ENCODE measurements at places on chromosomes 7 and 10.

DNA sequence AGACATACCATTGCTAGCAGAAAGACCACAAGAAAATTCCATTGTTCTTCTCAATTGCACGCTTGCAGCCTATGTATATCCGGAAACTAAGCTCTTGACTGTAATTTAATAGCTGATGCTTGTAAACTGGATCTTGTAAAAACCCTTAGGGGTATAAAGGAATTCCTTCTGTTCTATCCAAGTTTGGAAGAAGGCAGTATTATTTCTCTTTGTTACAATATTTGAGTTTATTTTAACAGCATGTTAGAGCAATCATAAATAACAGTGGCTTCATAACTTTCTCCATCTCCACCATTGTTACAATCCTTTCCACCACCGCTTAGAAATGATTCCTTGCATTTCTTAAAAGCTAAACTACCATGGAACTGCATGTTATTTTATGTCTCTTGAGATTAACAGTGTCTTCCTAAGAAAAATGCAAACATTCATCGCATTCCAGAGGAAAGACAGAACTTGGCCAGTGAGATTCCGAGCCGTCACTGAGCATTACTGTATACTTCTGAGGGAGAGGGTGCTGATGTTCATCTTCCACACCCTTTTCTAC lies 92.5 kb downstream of the TRIL start:
- DNase-seq: no peak

DNA sequence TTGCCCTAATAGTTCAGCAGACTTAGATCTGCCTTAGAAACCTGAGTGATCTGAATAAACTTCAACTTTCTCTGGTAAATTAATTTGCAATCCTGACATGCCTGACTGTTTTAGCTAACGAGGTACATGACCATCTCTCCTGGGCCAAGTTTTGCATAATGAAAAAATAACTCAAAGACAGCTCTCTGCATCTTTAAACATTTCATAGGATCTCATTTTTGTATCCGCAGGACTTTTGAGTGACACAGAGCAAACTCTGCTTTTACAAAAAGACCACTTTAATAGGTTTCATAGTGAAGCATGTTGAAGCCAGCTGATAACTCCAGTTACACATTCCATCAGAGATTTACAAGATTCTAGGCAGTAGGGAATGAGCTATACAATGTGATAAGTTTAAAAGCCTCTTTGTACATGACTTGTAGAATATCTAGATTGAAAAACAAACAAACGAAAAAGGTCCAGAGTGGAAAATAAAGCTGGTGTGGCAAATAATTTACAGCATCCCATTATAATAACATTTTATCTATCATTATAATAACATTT lies 2.1 kb downstream of the PRKG1 start:
- no peak for DNase-seq

DNA sequence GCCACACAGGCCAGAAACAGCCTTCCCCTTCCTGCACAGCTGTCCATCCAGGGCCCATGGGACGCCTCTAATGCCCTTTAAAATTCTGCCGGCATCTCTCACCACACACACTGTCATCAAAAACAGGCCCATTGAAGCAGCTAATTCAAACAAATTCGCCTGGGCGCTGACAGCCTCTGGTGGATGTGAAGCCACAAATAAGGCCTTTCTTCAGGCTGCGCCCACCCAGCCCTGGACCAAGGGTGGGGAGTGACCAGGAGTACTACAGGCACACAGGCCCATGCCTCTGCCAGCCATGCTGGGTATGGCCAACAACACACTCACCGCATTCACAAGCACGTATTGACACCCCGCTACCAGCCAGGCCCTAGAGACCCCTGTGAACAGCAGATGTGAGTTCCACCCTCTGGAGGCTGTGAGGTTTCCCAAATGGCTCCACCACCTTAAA lies 54.6 kb downstream of the SLIT1 start:
- DNase-seq: no peak

DNA sequence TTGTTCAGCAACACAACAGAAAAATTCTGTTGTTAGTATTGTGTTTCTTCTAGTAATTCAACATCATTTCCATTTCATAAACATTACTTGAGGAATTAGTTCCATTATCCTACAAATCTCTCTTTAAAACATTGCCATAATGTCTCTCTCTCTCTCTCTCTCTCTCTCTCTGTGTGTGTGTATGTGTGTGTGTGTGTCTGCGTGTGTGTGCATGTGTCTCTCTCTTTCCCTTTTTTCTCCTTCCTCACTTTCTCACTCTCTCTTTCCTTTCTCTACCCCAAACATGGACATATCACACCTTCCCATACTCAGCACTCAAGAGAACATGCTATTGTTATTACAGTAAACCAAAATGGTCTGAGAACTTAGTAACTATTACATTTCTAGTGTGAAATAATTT lies 16.6 kb downstream of the LRRTM3 start:
- DNase-seq: no peak

DNA sequence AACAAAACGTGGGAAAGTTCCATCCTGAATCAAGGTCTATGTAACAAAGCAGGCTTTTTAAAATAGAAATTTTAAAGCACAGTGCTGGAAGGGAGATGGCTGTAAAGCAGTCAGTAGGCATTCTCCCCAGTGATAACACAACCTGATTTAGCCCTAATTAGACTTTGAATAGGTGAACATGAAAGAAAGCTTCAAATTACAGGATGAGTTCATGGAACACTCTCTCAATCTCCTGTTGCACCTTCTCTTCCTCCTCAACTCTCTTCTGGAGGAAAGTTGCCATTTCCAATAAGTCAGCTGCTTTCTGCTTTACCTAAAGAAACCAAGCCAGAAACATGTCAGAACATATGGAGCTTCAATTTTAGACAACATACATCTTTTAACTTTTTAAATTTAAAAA lies 20.1 kb downstream of the SFR1 start:
- no peak for DNase-seq

- DNase-seq: no peak
Observed at GRCh38 chr7:22564511-22565045, 64.6 kb upstream of the STEAP1B start.

- DNase-seq: no peak
Observed at GRCh38 chr7:71238581-71239295, 106.8 kb downstream of the GALNT17 start.

GRCh38 chr7:101953248-101953819 lies 135.9 kb downstream of the CUX1 start:
- DNase-seq: no peak

DNA sequence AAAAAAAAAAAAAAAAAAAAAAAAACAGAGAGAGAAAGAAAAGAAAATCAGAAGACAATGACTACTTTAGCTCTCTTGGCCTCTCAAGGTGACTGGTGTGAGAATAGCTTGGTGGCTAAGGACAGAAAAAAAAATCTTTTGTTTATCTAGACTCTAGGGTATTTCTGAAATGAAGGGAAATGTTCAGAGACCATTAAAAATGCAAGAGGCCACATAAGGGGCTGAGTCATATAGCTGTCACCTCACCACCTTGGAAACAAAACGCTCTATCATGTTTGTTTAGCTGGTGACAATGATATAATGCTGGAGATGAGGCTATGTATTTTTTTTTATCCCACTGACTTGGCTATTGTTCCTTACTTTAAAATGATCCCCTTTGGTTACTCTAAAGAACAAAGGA lies 287.0 kb upstream of the CDC14C start:
- no peak for DNase-seq

- DNase-seq: no peak
Observed at GRCh38 chr7:81611040-81611439, 158.8 kb downstream of the HGF start.

DNA sequence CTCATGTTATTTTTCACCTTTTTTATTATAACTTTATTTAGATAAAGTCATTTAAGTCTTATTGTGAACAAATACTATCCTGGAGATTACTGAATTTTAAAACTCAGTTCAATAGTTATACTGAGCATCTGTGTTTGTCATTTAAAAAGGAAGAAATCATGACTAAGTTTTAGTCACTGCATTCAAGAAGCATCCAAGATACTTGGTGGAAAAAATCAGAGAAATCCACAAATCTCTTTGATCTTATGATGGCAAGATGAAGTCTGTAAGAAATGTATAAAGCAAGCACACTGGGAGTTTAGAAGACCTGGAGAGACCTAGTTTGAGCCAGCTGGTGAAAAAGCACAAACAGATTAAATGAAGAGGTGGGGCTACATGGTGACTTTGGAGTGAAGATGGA lies 529.8 kb upstream of the IGFBP3 start:
- no peak for DNase-seq

- peak; percentile 3 for DNase-seq
Observed at GRCh38 chr10:24383681-24384106, 174.8 kb downstream of the KIAA1217 start.

- DNase-seq: peak; percentile 39
Observed at GRCh38 chr10:110209454-110209925, 2.1 kb downstream of the MXI1 start.

- no peak for DNase-seq
Observed at GRCh38 chr10:114550756-114551635, 107.1 kb downstream of the ABLIM1 start.

DNA sequence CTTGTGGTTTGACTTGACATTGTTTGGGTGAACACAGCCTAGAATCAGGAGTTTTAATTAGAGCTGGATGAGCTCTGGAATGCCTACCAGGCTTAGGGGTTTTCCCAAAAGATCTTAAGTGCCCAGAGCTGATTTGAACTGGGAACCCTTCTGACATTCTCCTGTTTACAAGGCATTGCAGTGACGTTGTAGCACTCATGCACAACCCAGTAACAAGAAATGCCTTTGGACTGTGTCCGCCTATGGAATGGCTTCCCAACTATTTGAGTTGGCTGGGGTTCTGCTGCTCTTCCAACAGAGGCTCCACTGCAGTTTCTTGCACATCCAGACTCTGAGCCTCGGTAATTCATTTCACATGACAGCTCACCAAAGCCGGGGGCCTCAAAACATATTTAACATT lies 76.7 kb upstream of the MKX start:
- no peak for DNase-seq

- no peak for DNase-seq
Observed at GRCh38 chr10:43181146-43181545, 42.9 kb downstream of the CSGALNACT2 start.

- no peak for DNase-seq
Observed at GRCh38 chr7:92161271-92161670, 17.7 kb downstream of the LRRD1 start.

- DNase-seq: no peak
Observed at GRCh38 chr10:116158036-116158435, 115.0 kb downstream of the GFRA1 start.

DNA sequence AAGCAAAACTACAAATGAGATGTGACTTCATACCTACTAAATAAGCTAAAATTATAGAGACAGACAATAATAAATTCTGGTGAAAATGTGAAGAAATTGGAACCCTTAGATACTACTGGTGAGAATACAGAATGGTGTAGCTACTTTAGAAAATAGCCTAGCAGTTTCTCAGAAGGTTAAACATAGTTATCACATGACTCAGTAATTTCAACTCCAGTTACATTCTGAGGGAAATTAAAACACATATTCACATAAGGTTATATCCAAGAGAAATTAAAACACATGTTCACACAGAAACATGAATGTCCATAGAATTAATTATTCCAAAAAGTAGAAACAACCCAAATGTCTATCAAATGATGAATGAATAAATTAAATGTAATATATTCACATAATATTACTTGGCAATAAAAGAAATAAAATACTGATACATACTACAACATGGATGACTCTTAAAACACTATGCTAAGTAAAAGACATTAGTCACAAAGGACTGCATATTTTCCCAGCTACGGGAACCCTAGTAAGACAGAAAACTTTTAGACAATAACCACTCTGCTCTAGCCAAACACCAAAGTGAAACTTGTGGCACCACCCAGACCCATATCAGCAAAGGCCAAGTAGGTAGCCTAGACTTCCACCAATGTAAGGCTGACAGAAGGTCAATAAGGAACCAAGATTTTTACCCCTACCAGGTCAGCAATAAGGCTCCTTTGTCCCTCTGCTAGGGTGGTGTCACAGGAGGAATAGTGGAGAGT lies 25.1 kb downstream of the SLC25A40 start:
- DNase-seq: no peak

GRCh38 chr10:126892226-126893175 lies 12.7 kb upstream of the DOCK1 start:
- no peak for DNase-seq

- no peak for DNase-seq
Observed at GRCh38 chr7:50399206-50399605, 50.9 kb downstream of the FIGNL1 start.

- no peak for DNase-seq
Observed at GRCh38 chr7:73770860-73771670, 995 bp upstream of the CLDN3 start.

DNA sequence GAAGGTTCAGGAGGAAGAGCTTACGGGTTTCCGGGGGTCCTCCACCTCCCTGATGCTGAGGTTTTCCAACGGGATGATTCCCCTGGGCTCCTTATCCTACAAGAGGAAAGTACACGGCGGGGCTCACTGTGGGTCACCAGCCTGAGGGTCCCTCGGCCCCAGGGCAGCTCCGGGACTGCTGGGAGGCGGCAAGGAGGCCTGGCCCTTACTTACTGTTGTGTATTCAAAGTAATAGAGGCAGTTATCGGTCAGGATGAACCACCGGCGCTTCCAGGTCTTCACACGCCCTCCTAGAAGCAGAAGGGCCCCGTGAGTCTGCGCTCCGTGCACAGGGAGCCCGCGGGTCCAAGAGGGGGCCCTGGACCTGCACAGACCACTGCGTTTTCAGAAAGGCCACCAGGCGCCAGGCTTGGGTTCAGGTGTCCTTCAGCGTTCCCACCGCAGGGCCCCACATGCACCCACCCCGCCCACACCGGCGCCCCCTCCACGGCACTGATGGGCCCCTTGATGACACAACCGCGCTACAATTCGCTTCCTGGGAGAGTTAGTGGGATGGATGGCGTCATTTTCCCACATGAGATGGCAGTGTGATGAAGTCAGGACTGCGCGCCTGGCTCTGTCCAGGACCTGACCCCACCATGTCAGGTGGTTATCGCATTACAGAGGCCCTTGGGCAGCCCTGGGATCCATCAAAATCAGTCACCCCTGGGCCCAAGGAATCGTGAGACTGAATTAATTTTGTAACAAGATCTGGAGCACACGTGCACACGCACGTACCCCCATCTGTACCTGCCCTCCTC lies 106.7 kb downstream of the CYTH3 start:
- no peak for DNase-seq

DNA sequence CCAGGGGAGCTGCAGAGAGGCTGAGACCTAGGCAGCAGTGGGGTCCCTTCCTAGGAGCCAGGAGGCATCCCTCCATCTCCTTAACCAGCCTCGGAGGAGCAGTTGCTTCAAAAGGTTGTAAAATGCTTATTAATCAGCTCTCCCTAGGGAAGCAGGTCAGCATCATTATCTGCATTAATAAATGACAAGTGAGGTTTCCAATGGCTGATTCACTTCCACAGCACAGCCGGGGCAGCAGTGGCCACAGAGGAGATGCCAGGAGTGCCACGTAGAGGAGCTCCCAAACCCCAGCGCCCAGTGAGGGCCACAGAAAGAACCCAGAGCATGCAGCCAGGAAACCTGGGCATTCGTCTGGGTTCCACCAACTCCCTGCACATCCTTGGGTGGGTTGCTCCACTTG lies 8.2 kb upstream of the NPFFR1 start:
- DNase-seq: no peak

GRCh38 chr7:101172005-101172853 lies 6.9 kb upstream of the VGF start:
- no peak for DNase-seq

All from activated T-helper 1 cell treated with anti-CD3 and anti-CD28 coated beads, Interleukin-2, amount 50 U/mL, for 16 hours (primary cell).